ENCODE measurements at places on chromosomes 12 and 14.

GRCh38 chr12:116916714-116917114 is 6.0 kb downstream of the FBXW8 start:
- DNase-seq = peak; percentile 34

GRCh38 chr14:94113490-94113889 is 3.0 kb downstream of the IFI27 start:
- DNase-seq = no peak

GRCh38 chr12:59664495-59664894 is 68.7 kb downstream of the SLC16A7 start:
- no peak for DNase-seq

DNA sequence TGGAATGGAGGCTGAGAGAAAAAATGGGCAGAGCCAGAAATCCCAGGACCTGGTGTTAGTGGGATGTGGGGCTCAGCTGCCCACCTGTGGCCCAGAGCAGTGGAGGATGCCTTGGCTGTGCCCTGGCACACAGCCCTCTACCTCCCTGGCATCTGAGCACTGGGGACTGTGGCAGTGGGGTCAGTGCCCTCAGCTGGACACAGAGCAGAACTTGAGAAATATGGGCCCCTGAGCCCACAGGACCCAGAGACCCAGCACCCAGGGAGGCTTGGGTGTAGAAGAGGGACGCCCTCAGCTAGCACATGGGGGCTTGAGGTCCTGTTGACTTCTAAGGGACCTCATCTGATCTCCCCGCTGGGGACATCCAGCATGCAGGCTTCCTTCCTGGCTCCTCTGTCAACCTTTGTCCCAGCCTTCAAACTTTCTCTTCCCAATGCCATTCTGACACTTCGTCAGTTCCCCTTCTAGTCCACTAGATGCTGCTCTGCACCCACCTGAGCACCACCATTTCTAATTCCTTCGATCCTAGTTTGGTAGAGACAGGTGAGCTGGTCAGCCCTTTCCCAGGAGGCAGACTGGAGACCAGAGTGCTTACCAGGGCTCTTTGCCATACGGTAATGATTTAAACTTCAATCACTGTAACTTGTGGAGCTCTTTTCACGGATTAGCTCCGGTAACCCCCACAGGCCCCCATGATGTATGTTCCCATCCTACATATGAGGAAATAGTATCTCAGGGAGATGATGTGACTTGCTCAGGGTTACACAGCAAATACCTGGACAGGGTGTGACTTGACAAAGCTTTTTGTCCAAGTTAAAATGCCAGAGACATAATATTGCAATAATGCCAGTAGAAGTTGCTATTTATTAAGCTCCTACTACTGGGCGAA is 143.7 kb downstream of the ASCL4 start:
- no peak for DNase-seq

GRCh38 chr12:130164216-130164542 is 1.9 kb downstream of the FZD10 start:
- DNase-seq = no peak

DNA sequence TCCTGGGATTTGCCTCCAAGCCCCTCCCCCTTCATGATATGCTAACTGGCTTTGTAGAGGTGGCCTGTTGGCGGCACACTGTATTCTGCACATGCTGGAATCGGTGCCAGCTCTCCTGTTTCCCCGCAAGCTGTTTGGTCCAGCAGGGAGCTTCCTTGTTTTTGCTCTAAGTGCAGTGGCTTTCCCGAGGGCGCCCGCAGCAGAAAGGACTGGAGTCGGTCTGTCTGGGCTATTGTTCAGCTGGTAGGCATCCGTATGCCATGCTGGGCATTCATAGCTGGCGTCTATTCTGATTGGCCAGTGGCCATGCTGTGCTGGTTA is 88.9 kb upstream of the MED13L start:
- no peak for DNase-seq

GRCh38 chr12:102249079-102249841 is 51.6 kb upstream of the PMCH start:
- no peak for DNase-seq

DNA sequence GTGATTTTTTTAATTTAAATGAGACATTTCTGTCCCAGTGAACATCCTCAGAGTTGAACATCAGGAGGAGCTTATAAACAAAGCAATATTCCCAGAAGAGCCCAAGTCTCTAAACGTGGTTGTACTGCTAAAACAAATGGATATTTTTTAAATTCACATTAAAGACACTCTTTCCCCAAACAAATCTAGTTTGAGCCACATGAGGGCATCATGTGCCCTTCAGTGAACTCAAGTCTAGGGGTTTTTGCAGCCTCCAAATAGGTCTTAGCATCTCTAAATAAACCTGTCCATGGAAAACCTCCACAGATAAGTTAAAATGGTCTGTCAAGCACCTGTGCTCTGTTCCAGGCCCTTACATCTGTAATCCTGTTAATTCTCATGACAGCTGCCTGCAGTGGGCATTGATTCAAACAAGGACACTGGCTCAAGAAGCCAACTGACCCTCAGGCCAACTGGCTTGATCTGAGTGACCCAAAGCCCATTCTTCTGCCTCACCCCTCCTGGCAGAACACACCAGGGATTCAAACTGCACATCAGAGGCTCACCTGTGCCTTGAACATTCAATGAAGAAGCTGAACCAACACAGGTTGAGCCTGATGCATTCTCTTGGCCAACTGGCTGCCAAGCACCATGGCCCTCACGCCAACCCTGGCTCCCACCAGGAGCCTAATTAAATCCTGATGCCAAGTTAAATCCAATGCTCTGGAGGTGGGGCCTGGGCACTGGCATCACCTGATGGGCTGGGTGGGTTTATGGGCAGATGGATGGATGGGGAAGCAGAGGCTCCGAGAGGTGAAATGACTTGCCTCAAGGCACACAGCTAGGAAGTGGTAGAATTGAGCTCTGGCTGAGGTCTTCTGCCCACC is 8.6 kb downstream of the ISCU start:
- no peak for DNase-seq

DNA sequence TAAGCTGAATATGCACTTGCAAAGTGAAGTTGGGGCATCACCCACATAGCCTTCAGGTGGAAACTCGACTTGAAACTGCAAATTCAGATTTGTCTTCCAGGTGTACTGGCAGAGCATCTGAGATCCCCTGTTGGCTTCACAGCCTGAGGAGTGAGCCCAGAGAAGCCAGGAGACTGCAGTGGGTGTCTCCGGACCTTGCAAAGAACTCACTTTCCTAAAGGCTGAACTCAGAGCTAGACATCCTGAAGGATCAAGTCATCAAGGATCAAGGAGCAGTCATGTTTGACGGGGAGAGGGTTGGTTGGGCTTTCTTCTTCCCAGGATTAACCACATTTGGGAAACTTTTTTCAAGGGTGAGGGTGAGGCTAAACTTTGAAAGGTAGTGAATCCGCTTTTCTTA is 9.1 kb upstream of the HOXC13 start:
- DNase-seq = no peak

Measured in stimulated activated CD8-positive, alpha-beta memory T cell treated with anti-CD3 and anti-CD28 coated beads, Interleukin-2, amount 100 ng/mL, for 1 hour (primary cell).